Activated gamma-delta T cell (primary cell): ENCODE measurements at places on chromosomes 2 and 18.

DNA sequence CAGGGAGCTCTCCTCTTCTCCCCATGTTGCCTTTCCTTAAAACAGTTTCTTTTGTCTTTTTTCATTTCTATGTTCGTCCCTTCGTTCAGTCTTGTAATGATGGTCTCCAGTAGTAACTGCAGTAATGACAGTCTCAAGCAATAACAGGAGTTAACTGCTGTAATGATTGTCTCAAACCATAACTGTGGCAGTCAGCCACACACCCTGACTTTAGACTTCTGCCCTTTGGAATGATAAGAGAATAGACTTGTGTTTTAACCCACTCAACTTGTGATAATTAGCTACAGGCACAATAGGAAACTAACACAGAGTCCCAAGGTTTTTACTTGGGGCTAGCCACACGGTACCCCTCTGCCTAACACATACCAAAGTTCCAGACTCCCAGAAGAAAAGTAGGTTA is 12.1 kb downstream of the TMEM131 start:
- no peak for DNase-seq

DNA sequence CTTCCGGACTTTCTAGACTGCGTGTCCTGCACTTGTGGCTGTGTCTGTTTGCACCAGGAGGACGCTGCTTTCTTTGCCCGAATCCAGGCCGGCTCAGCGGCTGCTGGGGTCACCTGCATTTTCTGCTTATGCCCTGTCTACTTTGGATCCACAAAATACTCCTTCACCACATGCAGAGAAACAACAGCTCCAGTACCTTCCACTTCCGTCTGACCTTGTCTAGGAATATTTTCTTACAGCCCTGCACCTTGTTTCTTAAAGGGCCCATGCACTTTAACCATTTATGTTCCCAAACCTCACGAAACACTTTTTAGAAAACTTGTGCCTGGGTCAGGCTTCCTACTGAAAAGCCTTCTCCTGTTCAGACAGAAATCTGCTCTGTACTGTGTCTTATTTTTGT is 129.4 kb upstream of the NCK2 start:
- no peak for DNase-seq

GRCh38 chr2:148540022-148540421 is 104.5 kb upstream of the EPC2 start:
- no peak for DNase-seq

- DNase-seq = no peak
These were observed 67.4 kb upstream of the HS6ST1 start for GRCh38 chr2:128386066-128386465.

GRCh38 chr18:12907258-12907925 is 23.4 kb upstream of the PTPN2 start:
- no peak for DNase-seq

GRCh38 chr18:3060667-3061580 is 48.0 kb upstream of the LPIN2 start:
- no peak for DNase-seq

GRCh38 chr2:234376229-234376628 is 120.7 kb downstream of the ARL4C start:
- no peak for DNase-seq

DNA sequence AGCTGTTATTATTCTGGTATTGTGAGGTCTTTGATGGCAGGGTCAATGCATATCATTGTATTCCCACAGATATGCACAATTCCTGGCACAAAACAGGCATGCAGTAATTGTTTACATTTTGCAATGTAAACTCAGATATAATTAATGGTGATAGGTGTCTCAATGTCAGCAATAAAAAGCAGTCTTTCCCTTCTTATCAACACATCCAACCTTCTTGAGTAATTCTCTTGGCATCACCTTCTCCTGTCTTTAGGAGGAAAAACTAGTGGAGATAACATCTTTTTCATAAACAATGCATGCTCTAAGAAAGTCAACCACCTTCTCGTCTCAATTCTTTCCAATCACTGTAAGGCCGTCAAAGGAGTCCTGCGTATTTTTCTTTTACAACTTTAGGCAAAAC is 313.3 kb upstream of the GULP1 start:
- no peak for DNase-seq

GRCh38 chr2:64482765-64483504 is 29.0 kb downstream of the LGALSL start:
- DNase-seq = no peak

DNA sequence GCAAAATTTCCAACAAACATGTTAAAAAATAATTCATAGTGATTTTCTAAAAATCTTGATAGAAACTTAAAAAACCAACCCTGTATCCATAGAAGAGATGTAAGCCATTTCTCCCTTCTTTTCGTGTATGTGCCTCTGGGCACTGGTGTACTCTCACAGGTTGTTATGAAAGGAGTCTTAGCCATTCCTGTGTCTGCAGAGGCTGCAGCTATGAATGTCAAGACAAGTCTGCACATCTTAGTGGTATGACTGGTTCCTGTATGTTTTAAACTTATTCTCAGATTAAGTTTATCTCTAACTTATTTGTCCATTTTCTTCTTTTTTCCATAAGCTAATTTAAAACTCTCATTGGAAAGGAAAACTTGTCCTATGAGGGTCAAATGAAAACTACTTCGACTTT is 84.0 kb downstream of the DPP4 start:
- DNase-seq = no peak

GRCh38 chr18:77897606-77898005 is 648.0 kb downstream of the GALR1 start:
- no peak for DNase-seq

DNA sequence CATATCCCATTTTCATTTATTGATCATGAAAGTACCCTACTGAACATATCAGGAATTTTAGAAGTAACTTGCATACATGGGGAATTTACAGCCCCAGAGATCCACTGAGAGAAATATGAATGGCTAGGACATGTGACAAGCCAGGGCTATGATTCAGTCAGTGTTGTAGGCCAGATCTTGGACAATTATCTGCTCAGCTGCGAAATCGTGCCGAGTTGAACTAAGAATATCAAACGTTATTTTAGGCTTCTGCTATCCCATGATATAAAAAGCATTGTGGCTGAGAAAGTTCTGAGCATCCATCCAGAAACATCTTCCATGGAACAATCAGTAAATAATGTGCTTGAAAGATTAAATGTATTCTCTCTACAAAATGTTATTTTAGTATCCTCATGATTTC is 85.7 kb upstream of the UNC80 start:
- DNase-seq = no peak

DNA sequence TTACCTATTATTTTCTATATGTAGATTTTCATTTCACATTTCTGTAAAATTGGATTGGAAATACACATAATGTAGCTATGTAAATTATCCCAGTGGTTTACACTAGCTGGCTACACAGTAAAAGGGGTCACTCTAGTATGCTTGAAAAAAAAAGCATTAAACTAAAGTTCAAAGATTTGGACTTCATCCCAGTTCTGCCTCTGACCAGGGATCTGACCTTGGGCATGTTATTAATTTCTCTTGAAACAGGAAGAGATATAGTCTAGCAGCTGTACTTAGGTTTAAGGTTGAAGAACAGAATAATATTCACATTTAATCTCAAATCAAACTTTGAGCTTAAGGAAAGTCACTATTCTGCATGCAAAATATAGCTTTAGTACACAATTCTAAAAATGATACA is 64.5 kb upstream of the RPE start:
- no peak for DNase-seq

- no peak for DNase-seq
These were observed 613.5 kb upstream of the SETBP1 start for GRCh38 chr18:44067186-44067585.

DNA sequence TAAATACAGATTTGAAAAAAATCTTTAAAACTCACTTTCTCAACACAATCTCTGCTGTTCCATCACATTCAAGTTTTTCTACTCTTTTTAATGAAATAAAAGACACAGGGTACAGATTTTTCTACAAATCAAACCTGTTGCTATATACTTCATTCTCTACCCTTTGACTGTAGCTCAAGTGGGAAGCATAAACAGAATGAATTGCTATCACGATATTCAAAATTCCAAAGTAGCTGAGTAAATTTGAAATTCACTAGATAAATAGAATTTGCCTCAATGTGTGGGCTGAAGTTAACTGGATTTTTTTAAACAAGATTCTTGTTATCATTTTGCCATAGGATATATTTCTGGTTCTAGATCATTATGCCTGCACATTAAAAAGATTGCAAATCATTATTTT is 185.9 kb downstream of the ZNF521 start:
- DNase-seq = no peak

DNA sequence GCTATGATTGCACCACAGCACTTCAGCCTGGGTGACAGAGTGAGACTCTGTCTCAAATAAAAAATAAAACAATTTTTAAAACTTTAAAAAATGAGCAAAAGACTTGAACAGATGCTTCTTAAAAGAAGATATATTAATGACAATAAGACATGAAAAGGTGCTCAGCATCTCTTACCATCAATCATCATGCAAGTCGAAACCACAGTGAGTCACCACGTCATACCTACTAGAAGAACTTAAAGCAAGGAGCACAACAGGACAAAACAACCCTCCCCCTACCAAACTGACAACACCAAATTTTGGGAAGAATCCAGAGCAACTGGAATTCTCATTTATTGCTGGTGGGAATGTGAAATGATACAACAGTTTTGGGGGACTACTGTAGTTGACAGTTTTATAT is 251.6 kb downstream of the BCL2 start:
- DNase-seq = no peak

- no peak for DNase-seq
These were observed 114.4 kb upstream of the ACVR1C start for GRCh38 chr2:157743051-157743450.

GRCh38 chr18:49238433-49239042 is 221.9 kb downstream of the DYM start:
- no peak for DNase-seq

- no peak for DNase-seq
These were observed 4.8 kb downstream of the REEP1 start for GRCh38 chr2:86332654-86333053.

GRCh38 chr2:161344692-161345091 is 36.5 kb downstream of the PSMD14 start:
- DNase-seq = no peak
